ENCODE measurements at places on chromosomes 2 and 18.

DNA sequence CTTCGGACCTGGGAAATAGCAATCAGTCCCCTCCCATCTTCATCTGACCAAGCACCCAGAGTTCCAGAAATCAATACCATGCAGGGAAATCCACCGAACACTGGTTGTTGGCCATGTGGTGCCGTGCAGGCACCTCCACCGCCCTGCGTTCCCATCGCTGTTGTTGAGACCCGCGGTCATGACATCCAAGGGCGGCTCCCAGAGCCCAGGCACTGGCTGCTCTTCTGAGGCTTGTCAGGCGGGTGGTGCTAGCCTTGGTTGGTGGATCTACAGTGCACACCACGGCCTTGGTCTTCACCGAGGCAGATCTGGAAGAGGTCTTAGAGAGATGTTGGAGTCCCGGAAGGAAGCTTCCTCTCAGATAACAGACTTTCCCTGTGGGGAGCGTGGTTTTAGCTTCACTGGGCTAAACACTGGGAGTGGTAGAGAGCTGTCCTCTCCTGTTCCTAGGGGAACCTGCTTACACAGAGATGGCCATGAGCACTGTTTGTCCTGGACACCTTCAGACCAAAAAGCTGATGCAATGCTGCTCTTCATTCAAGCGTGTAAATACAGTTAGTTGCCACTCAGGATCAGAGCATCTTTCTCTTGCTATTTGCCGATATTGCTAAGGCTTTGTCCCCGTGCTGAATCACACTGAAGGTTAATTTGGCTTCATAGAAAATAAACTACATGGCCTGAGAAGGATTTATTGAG, 58.3 kb downstream of the SMIM21 start:
- no peak for DNase-seq

DNA sequence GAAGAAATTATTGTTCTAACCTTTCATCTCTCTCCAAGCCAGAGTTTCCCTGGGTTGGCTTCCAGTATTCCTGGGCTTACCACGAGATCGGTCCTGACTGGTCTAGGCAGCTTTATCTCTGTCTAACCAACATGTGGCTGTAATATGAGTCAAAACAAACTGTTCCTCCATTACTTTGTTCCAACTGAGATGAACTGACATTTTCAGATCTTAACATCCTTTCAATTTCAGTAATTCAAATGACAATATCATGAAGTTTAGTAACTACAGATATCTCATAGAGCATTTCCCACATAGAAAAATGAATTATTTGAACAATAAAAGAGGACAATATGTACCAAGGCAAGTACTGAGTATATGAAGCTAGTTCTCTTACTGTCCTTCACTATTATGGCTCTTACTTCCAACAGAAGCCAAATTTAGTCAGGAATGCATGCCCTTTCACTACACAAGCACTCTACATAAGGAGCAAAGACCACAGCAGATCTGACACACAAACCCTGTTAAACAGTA, 15.5 kb downstream of the SLC25A12 start:
- DNase-seq: no peak

GRCh38 chr2:165558832-165559231, 89.3 kb downstream of the CSRNP3 start:
- DNase-seq: no peak

DNA sequence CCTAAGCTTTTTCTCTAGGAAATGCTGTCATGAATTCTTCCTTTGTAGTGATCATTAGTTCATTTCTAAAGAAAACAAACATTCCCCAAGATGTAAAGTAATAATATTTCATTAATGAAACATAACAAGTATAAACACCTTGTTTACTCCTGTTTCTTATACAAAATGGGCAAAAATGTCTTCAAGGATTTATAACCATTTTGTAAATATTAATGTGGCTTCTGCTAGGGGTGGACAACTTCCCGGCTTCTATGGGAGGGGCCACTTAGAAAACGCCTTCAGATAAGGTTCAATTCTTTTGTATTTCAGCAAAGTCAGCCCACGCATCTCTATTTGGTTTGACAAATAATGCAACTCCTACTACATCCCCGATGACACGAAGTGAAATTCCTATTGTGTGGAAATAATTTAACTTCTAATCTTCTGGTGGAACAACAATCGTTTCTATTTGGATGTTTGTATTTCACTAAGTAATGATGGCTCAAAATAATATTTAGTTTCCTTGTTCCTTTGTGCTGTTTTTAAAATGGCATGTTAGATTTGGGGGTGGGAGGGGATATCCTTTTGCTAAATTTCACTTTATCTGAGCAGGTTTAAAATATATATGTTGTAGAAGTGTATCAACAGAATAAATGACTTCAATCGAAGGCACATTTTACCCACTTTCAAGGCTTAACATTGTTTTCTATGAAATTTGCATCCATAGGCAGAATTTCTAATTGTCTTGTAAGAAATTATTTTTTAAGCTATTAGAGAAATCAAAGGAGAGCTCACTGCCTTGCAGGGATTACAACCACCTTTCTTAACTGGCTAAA, 14.7 kb upstream of the HOXD1 start:
- no peak for DNase-seq

DNA sequence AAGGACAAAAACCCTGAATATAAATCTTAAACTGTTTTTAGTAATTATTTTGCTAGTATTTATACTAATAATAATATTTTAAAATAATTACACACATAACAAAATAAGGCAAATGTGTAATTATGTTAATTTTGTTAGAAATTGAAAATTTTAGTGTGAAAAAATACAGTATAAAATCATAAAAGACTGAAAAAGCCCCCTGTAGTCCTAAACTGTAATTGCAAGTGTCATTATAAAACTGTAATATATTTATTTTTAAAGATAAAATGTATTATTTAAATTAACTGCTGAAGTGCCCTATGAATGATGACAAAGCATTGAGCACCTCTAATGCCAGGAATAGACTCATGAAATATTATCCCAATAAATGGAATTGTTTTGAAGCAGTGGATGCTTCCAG, 1117.7 kb downstream of the CBLN2 start:
- no peak for DNase-seq

DNA sequence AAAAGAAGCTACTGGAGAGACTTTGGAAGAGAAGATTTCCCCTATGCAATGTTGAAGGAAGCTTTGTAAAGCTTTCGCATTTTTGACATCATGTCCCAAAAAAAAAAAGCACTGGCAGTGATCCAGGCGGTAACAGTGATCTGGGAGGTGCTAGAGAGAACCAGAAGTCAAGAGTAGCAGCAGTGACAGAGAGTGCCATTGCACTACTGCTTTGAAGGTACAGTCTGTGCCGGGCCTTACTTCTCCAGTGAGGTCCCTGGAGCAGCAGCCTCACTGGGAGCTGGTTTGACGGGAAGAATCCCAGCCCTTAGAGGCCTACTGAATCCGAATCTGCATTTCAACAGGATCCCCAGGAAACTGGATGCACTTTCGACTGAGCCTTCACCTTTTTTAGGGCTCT, 50.9 kb upstream of the ATL2 start:
- no peak for DNase-seq

DNA sequence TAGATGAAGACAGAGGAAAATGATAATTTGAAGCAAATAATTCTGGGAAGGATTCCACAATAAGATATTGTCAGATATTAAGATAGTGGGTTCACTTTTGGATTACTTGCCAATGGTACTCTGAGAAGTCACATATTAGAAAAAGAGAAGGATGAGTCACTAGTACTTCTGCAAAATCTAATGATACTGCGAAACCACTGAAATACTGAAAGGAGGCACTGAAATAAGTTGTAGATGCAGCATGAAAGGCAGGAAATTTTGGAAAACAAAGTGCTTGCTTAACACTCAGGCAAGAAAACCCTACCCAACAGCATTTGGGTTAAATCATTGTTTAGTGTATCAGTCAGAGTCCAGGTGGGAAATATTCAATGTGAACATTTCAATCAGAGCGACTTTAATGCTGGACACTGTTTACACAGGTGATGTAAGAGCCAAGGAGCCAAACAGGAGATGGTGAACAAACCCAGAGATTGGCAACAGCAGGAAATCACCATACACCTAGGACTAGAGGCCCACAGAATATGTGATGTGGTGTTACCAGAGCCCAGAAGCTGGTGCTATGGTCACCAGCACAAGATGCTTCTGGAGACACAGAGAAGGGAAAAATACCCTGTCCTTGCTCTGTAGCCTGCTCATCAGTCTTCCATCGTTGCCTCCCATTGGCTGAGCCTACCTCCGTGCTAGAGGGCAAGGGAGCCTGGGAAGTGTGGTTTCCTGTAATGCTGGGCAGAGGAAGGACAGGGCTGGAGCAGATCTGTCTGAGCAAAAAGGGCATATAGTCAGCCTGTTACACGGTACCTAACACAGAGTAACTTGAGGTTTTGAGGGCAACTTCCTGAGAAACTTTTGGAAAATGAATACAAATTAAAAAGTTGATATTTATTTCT, 204.7 kb upstream of the ITGA4 start:
- DNase-seq: no peak

- DNase-seq: no peak
Observed at GRCh38 chr2:96258166-96259022, 7.4 kb downstream of the TMEM127 start.

GRCh38 chr18:9047715-9048114, 54.8 kb upstream of the NDUFV2 start:
- DNase-seq: no peak

DNA sequence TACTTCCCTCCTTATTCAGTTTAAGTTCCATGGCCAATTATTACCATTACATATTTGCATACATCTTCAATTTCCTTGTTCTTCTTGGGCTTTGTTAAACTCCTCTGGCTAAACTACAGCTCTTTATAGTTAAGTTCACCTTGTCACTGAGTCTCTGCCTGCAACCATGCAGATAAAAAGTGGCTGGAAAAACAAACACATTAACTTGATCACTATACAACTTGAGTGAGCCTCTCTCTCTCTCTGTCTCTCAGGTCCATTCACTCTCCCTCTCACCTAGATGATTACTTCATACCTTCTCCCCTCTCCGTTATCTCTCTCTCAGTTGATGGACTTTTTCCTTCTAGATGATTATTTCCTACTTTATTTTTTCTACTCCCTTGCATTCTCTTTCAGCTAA, 30.3 kb downstream of the GCFC2 start:
- DNase-seq: no peak

DNA sequence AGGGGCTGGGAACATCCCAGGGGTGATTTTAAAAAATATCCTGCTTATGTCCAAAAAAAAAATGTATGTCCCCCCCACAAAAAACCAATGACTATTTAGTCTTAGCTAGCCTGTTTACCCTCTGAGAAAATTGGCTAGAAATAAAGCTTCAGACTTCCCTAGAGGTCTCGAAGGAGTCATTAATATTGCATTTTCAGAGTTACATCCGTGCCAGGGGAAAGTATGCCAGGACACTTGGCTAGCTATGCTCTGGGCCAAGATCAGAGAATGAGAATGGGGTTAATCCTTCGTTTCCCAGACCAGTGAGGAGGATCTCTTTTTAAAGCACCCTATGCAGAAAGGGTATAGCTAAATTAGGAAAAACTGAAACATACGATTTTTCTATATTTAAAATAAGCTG, 183.6 kb downstream of the MC4R start:
- no peak for DNase-seq

DNA sequence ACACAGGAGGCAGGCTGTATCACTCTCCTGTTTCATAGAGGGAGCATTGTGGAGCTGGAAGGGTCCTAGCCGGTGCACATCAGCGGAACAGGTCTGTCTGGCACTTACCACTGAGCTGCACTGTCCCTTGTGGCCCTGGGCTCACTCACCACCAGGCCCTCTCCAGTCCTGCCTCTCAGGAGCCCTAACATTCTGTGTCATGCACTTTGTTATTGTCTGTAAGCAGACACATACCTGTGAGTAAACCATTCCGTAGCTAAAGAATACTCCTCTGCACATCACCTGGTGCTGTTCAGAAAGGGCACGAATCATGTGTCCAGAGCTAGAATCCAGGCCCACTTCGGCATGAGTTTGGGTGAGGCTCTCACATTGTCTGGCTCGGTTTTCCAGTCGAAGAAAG, 93.6 kb downstream of the CRIM1 start:
- no peak for DNase-seq

GRCh38 chr2:43370146-43370545, 143.7 kb upstream of the ZFP36L2 start:
- DNase-seq: no peak

GRCh38 chr2:173238385-173238784, 116.3 kb upstream of the CDCA7 start:
- no peak for DNase-seq

GRCh38 chr2:19228715-19229114, 129.7 kb downstream of the OSR1 start:
- DNase-seq: no peak

- DNase-seq: no peak
Observed at GRCh38 chr18:64019922-64020756, 50.3 kb downstream of the SERPINB8 start.

DNA sequence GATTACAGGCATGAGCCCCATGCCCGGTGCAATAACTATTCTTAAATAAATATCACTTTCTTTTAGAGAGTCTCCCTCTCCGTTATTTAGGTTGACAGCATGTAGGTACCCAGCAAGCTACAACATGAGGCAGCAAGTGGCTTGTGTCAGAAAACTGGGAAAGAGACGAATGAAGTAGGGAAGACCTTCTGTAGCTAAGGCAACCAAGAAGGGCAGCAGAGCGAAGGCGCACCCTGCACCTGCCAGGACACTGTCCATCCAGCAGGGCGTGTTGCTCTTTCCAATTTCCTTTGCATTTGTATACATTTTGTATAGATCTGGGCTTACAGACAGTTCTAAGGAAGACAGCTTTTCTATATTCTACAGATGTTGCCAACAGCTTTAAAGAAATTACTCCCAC, 48.1 kb downstream of the FAM228A start:
- DNase-seq: no peak

GRCh38 chr18:40980171-40980570, 974.9 kb upstream of the PIK3C3 start:
- no peak for DNase-seq

- no peak for DNase-seq
Observed at GRCh38 chr2:196961889-196962288, 35.4 kb upstream of the PGAP1 start.

DNA sequence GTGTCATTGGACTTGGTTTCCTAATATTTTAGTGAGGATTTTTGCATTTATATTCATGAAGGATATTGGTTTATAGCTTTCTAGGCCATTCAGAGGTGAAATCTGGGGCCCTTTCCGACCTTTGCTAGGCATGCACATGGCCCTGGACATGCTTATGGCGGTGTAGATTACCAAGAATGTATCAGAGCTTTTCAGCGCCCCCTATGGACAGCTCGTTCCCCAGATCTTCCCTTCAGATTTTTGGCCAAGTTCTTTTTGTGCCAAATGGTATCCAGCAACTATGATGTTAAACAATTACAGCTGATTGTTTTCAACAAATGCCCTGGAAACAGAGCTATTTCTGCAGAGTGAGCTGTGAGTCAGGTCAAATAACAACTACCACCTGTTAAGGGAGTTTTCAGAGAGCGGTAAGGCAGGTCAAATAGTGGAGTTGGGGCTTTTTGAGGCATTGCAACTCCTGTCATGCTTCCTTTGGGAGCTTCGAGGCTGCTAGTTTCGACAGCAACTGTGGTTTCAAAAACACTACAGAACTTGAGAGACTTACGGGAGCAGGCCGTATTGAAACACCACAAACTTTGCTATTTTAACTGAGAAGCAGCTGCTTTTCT, 188.3 kb downstream of the ZNF516 start:
- DNase-seq: peak; percentile 9

Measured in stimulated activated naive CD8-positive, alpha-beta T cell treated with anti-CD3 and anti-CD28 coated beads, Interleukin-15, Interleukin-2, amounts not matched to agents 100 U/mL and 50 U/mL, for 24 hours (primary cell).